ENCODE measurements at places on chromosomes 12 and 14.

DNA sequence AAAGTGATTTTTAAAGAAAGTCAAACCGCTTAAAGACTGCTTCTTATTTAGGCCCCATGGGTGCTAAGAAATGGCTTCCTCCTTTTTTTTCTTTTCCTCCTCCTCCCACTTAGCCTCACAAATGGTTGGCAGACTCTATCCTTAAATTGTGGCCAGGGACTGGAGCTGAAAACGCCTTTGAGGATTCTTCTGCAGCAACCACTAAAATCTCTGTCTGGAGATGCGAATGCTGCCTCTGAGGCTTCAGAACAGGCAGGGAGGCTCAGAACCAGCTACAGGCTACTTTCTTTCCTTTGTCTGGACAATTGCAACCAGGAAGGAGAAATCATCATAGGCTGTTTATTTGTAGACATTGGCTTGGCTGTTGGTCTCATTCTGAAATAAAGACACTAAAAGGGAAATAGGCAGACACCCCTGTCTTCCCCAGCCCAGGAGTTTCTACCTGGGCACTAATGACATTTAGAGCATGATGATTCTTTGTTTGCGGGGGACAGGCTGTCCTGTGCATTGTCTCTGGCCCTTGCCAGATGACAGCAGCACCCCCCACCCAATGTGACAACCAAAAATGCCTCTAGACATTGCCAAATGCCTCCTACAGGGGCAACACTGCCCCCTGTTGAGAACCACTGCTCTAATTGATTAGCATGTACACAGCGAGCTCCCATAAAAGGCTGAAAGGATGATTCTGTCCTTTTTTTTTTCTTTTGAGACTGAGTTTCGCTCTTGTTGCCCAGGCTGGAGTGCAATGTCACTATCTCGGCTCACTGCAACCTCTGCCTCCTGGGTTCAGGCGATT is 50.3 kb downstream of the MAP1LC3B2 start:
- DNase-seq = peak; percentile 17

DNA sequence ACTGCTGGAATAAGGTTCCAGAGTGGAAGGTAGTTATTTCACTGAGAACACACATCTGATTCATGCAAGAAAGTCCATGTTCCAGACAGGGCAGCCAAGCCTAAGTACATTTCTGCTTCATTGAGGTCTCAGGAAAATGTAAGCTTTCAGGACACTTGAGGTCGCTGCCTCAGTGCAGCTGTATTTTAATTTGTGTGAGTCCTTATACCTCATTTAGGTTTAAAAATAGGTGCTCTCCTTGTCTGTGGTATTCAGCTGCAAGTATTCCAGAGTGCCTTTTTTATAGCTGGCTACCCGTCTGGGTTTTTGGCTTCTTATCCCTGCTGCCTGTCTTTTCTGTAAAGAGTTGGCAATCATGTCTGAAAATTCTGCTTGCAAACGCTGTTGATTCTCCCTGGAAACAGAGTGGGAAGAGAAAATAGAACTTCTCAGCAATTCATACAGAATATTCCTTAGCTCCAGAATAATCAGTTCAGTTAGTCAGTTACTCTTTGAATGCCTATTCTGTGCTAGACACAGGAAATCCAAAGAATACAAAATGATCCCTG is 45.3 kb upstream of the PLBD1 start:
- no peak for DNase-seq

- no peak for DNase-seq
Observed at GRCh38 chr14:71720978-71721624, 211.1 kb upstream of the RGS6 start.

GRCh38 chr12:14923944-14924343 is 14.4 kb downstream of the ERP27 start:
- DNase-seq = no peak

- no peak for DNase-seq
Observed at GRCh38 chr14:44896275-44897040, 65.3 kb downstream of the KLHL28 start.

- no peak for DNase-seq
Observed at GRCh38 chr12:43493261-43493797, 58.7 kb downstream of the ADAMTS20 start.

DNA sequence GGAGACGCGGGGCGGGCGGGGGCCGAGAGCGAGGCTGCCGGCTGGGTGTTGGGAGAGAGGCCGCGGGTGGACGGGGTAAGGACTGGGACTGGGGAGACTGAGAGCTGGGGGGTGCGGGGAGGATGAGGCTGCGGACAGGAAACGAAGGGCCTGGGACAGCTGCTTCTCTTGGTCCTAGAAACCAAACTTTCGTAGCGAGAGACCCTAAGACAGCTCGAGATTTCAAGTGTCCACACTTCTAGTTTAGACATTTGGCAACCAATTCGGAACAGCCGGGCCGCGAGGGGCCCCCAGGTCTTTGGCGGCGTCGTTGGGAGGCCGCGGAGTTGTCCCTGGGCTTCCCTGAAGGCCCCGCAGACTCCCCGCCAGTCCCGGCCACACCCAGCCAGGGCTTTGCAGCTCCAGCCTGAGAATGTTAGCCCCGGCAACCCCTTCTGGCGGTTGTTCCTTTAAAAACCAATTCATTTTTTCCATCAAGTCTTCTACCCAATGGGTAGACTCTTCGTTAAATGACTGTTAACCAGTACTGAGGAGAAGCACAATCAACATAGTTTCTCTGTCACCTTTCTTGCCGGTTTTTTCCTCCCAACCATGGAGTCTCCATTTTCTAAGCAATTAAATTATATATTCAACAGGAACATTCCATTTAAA is 11.5 kb downstream of the NKX2-1 start:
- no peak for DNase-seq

DNA sequence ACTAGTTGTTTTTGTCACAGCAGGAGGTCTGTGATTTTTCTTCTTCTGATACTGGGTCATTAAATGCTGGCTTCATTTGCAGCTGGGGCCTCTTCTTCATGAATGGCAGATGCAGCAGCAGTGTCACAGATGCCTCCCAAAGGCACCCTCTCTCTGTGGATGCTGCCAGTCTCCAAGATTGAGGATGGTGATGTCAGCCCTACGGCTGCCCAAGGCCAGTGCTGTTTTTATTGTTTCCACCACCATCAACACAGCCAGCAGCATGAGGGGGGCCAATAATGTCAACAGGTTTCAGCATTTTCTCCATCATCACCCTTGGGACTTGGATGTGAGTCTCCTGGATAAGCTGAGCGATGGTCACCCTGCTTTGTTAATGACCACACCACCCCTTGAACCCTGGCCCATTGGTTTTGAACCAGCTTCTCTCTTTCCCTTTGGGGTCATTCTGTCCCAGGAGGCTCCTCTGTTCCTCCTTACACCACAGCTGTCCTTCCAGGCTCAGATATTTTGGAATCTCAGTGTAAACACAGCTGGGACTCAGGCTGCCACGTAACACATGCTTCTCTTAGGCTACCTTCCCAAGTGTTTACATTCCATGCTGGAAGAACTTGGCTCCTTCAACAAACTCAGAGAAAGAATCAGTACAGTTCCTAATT is 151.7 kb upstream of the DDHD1 start:
- no peak for DNase-seq

DNA sequence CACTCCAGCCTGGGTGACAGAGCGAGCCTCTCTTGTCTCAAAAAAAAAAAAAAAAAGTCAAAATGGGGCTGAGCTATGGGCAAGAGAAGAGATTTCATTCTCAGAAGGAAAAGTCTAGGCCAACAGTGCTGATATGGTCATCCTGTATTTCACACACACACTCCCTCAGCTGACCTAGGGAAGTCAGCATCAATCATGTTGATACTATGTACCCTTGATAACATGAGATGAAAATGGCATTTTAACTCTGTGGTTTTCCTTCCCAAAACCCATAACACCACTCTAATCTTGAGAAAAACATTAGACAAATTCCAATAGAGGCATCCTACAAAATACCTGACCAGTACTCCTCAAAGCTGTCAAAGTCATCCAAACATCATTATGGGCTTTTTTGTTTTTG is 2.3 kb upstream of the NEMP1 start:
- no peak for DNase-seq

DNA sequence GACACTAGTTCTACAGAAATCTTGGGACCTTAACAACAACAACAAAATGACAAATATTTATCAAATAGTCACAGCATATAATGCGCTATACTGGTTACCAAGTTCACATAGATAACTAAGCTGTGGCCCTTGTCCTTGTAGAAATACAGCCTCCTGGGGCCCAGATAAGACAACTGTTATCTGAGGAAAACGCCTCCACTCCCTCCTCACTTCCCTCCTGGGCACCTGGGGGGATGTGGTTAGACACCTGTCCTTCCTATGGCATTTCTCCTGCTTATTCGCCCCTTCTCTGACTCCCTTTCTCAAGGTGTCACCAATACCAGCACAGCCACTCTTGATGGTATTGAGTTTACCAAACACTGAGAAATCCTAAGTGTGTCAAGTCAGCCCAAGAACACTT is 419.4 kb downstream of the RAD51B start:
- no peak for DNase-seq

GRCh38 chr12:67541625-67541991 is 106.9 kb upstream of the DYRK2 start:
- DNase-seq = peak; percentile 27

- no peak for DNase-seq
Observed at GRCh38 chr14:97726676-97727075, 929.5 kb downstream of the VRK1 start.

DNA sequence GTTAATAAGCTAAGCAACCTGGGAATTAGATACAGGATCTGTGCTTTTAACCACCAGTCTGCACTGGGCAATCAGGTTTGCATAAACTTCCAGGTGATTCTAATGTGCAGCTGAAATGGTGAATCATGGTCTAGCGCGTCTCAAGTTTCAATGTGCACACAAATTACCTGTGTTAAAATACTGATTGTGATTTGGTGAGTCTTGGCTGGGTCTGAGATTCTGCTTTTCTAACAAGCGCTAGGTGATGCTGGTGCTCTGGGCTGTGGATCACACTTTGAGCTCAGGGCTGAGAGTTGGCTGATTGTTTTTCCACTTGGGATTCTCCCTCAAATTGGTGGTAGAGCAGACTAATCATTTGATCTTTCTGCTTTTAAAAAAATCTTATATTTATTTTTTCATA is 124.8 kb downstream of the C12orf75 start:
- no peak for DNase-seq

DNA sequence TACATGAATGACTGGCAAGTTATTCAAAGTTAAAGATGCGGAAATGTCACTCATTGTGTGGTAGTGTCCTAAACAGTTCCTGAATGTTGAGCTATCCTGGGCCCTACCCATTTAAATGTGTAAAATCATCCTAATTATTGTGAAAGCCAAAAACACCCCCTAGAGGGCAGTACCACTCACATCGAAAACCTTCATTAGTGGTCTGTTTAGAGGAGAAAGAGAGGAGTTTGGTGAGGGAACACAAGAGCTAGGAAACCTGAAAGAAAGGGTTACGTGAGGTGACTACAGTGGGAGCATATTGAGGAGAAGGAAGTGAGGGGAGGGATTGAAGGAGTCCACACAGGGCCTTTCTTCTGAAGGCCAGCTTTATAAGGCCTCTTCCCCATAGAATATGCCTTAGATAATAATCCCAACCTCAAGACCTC is 2.5 kb upstream of the TEP1 start:
- DNase-seq = peak; percentile 67

DNA sequence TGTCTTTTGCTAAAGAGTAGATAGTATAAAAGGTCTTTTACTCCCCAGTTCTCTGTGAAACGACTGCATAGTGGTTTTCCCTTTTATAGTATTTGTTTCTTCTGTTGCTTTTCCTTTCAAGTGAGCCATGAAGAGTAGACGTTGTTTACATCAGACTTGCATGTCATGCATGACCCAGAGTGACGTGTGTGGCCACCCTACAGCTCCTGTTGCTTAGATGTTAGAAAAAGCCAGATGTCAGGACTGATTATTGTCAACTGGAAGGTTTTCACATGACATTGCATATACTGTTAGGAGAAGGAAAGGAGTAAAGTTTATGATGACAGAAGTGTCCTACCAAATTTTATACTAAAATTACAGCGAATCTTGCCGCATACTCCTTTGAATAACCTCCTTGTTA is 1.3 kb upstream of the RD3L start:
- no peak for DNase-seq

DNA sequence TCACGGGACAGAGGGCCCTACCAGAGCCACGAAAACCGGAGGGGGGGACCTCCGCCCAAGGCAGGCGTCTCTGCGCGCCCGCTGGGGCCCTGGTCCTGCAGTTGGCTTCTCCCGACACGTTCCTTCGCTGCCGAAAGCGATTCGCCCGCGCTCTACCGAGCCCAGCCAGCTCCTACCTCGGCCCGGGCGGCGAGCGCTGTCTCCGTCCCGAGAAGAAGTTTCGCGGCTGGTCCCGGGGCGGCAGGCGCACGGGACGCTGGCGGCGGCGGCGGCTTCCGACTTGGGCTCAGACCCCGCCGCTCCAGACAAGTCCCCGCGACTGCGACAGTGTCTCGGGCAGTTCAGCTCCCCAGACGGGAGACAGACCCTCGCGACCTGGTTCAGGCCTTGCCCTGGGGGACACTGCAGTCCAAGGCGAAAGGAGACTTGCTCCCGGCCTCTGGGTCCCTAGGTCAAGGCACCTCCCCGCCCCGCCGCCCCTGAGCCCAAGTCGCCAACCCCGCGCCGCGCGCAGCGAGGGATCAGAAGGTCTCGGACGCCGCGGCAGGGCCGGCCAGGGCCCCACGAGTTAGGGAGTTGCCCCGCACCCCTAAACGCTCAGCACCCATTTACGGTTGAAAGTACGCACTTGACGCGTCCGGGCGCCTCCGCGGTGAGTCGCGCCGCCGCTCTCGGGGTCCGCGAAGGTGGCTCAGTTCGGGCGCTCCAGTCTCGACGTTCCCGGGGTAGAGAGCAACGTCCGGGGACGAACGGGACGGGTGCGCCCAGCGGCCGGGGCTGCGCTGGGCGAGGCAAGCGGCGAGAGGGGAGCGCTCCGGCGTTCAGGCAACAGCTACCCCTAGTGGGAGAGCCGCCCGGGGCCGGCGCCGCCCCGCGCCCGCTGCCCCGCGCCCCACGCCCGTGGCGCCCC is 1.4 kb upstream of the DIO3 start:
- no peak for DNase-seq

DNA sequence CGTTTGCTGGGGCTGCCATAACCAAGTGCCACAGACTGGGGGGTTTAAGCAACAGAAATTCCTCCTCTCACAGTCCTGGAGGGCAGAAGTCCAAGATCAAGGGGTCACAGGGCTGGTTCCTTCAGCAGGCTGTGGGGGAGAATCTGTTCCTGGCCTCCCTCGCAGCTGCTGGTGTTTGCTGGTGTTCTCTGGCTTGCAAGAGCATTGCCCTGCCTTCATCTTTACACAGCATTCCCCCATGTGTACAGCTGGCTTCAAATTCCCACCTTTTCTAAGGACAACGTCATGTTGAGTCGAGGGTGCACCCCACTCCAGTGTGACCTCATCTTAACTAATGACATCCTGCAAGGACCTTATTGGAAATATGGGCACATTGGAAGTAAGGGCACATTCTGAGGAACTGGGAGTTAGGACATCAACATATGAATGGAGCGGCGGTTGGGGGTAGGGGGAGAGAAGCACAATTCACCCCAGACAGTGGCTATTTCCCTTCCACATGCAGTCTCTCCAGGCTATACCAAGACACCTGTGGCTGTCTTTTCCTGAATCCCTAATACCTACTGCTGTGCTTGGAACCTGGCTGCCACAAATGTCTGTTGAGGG is 123.6 kb downstream of the FOXN3 start:
- DNase-seq = no peak

GRCh38 chr14:24231263-24232120 is 675 bp downstream of the NEDD8 start:
- DNase-seq = no peak

All from naive thymus-derived CD8-positive, alpha-beta T cell (primary cell).